Stimulated activated CD4-positive, alpha-beta T cell treated with anti-CD3 and anti-CD28 coated beads, TNF-alpha, amount 100 ng/mL, for 48 hours (primary cell): ENCODE measurements at places on chromosomes 3 and 15.

DNA sequence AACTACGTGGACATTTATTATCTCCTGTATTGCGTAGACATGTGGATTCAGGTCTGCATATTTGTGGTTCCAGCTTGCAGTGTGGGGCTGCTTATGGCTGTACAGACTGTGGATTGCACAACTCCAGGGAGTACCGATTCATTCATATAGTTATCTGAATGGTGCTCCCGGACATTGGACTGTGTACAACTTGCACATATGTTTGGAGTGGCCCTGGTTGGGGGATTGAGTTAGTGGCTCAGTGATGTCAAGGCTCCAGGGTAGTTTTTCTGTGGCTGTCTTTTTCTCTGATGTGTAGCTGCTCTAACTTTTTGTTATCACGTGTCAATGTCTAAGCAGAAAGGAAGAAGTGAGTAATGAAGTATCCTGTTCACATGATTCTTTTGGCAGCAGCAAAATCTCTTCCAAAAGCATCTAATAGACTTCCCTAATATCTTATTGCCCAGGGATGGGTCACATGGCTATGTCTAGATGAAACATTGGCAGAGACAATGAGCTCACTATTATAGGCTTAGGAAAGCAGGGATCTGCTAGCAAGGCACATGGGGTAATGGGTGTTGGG is 15.8 kb downstream of the ST3GAL6 start:
- DNase-seq: no peak

DNA sequence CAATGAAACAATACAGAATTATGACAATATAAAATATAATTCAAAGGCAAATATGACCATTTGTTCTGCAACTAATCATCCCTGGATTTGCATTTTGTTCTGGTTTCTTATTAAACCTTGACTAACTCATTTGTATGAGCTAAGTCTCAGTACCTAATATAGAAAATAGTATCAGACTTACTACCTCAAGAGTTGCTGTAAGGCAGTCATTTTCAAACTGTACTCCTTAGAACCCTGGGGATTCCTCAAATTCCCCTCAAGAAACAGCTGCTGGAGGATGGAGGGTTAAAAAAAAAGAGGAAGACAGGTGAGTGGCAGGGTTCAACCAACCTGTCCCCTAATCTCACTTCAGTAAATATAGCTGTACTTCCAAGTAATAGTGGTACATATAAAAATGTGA is 11.1 kb downstream of the ZBTB11 start:
- no peak for DNase-seq

GRCh38 chr3:56928379-56929068 is 126.8 kb upstream of the ARHGEF3 start:
- no peak for DNase-seq

- no peak for DNase-seq
Measured at GRCh38 chr15:31560643-31561042, 234.0 kb downstream of the KLF13 start.

DNA sequence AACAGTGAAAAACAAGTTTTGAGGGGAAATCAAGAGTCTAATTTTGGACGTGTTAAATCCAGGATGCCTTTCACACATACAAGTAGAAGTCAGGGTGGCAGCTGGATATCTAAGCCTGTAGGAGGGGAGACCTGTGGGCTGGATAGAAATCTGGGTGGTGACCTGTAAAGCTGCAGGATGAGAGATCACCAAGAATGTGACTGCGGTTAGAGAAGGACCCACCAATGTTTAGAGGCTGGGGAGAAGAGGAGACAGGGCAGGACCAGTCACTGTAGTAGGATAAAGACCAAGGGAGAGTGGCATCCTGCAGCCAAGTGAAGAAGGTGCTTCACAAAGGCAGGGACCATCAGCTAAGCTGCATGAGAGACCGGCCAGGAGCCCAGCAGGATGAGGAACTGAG is 36.2 kb downstream of the MRAS start:
- no peak for DNase-seq
